LHCN-M2 (cell line): ENCODE measurements at places on chromosomes 2 and 18. TPM values are rescaled to one million over a fixed set of nuclear protein-coding genes. Genes with fewer than 3 reads are reported as not detected.

Gene PLEK
- total RNA-seq, result not detected in 2 replicates

- DNase-seq, result no peak
Measured at GRCh38 chr2:45763797-45764196, 112.3 kb downstream of the PRKCE start.

GRCh38 chr2:60556175-60556574 lies 2.7 kb upstream of the BCL11A start:
- no peak for DNase-seq

- DNase-seq, result no peak
Measured at GRCh38 chr18:66511792-66512191, 92.1 kb downstream of the CDH19 start.

Gene NEU4
- not detected in 2 replicates for total RNA-seq

- peak; percentile 88 for DNase-seq
Measured at GRCh38 chr2:105388971-105389381, 9.9 kb downstream of the FHL2 start.

GRCh38 chr18:73986711-73987110 lies 160.9 kb downstream of the FBXO15 start:
- no peak for DNase-seq

GRCh38 chr18:7622721-7623120 lies 55.6 kb downstream of the PTPRM start:
- no peak for DNase-seq

DNA sequence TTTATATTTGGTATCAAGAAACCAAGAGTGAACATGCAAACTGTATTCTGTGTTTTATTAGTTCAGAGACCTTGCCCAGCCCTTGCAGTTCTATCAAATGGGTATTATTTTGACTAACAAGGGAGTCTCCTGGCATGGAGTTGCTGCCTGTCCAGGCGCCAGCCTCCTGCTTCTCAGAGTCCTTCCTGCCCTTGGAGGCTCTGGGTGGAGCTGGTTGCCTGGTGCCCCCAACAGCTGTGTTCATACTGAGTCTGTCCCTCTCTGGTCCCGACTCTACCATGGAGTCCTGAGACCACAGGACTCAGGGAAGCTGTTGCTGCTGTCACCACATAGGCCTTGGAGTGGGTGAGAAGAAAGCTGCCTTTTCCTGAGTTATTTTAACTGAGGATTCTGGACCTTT lies 26.3 kb upstream of the GREB1 start:
- DNase-seq, result no peak

Gene TMEM247
- total RNA-seq, result not detected in 2 replicates

Gene IL1B
- 0.06 and 0.86 TPM in 2 replicates for total RNA-seq

GRCh38 chr2:231627384-231628120 lies 34.9 kb downstream of the TEX44 start:
- no peak for DNase-seq

DNA sequence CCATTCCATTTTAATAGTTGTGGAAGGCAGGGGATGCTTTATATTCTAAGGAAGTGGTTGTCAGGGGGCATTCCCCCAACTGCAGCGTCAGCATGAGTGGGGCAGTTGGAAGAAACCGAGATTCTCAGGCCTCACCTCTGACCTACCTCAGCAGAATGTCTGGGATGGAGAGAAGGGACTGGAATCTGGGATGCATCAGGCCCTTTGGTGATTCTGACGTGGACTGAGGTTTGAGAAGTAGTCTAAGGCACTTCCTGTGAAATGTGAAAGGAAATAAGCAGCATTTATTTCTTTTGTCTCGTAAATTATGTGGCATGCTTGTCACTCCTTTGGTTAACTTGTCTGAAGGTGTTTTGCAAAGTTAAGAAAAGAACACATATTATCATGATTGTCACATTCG lies 540.7 kb upstream of the NETO1 start:
- no peak for DNase-seq

Gene LYPD6B
- 12.1 and 14.6 TPM in 2 replicates for total RNA-seq

- DNase-seq, result no peak
Measured at GRCh38 chr18:12645254-12645653, 12.7 kb downstream of the SPIRE1 start.

DNA sequence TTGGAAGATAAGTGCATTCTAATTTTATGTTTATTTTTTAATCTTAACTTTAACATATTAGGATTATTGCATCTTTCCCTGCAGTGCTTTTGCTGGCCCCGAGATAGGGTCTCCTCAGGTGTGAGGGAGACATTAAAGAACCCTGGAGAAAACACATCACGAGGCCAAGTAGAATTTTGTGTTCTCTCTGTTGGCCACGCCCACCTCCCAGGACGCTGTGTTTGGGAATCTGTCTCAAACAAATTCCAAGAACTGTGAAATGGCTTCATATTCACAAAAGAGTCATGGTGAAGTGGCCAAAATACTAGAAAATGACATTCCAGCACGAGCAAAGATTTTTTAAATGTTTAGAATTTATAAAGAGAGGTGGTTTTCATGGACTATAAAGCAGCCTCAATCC lies 27.3 kb downstream of the RNF144A start:
- DNase-seq, result no peak

GRCh38 chr2:206004004-206004693 lies 81.8 kb downstream of the INO80D start:
- DNase-seq, result peak; percentile 10

DNA sequence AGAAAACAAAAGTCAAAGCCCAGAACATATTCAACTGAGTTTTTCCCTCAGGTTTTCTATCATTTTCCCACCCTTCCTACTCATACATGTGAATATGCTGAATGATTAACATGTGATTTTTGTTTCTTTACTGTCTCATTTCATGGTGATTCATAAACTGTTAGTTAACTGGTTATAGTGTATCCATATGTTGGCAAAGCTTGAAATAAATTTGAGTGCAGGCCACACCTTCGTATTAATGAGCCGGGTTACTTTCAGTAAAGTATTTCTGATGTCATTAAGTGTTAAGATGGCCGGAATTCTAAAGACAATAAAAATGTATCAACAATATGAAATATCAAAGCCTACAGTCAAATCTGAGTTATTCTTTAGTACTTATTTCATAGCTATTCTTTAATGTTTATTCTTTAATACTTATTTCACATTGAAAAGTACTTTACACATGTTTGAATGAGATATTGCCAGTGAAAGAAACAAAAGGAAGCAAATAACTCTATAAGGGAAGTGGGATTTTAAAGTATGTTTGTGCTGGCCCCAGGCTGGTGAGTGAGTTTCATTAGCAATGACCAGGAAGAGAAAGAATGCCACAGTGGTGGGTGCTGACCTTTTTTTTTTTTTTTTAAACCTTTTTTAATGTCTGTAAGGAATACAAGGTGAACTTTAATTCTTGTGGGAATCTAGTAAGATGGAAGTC lies 178.6 kb downstream of the NEDD4L start:
- DNase-seq, result no peak
